Activated CD4-positive, alpha-beta T cell treated with anti-CD3 and anti-CD28 coated beads, Interleukin-2, amount 10 ng/mL, durations not matched to agents 24 days and 14 days (primary cell): ENCODE measurements at places on chromosomes 11 and 22. TPM values are rescaled to one million over a fixed set of nuclear protein-coding genes. Genes with fewer than 3 reads are reported as not detected.

MPZL3 gene
- 64.6 and 65.4 TPM in 2 replicates for total RNA-seq

SMC1B gene
- total RNA-seq: 0.56 and 0.59 TPM in 2 replicates

KRTAP5-7 gene
- not detected in 2 replicates for total RNA-seq

C11orf91 gene
- total RNA-seq: 0.51 TPM in 1 of 2 replicates, not detected in the other

- DNase-seq: no peak
Observed at GRCh38 chr22:40593460-40594273, 42.9 kb downstream of the MRTFA start.

- no peak for DNase-seq
Observed at GRCh38 chr11:78039391-78039918, 16.4 kb upstream of the KCTD14 start.

GRCh38 chr22:18085188-18085587 is 7.4 kb downstream of the PEX26 start:
- no peak for DNase-seq

GRCh38 chr11:83569134-83569805 is 283.1 kb upstream of the CCDC90B start:
- no peak for DNase-seq

GRCh38 chr11:17156283-17156682 is 51.5 kb downstream of the PIK3C2A start:
- no peak for DNase-seq
